Thoracic aorta (tissue), 2 donors: ENCODE measurements at places on chromosomes 16 and 17.

GRCh38 chr16:52976539-52977167, 76.0 kb downstream of the CHD9NB start:
- no peak for DNase-seq

GRCh38 chr17:79651266-79651665, 40.4 kb upstream of the RBFOX3 start:
- no peak for DNase-seq

GRCh38 chr16:48105976-48106375, 49.8 kb downstream of the ABCC12 start:
- no peak for DNase-seq

- DNase-seq: no peak
Measured at GRCh38 chr17:76683011-76683755, 27.6 kb downstream of the MXRA7 start.

GRCh38 chr17:80237386-80237785, 17.2 kb downstream of the SLC26A11 start:
- no peak for DNase-seq

DNA sequence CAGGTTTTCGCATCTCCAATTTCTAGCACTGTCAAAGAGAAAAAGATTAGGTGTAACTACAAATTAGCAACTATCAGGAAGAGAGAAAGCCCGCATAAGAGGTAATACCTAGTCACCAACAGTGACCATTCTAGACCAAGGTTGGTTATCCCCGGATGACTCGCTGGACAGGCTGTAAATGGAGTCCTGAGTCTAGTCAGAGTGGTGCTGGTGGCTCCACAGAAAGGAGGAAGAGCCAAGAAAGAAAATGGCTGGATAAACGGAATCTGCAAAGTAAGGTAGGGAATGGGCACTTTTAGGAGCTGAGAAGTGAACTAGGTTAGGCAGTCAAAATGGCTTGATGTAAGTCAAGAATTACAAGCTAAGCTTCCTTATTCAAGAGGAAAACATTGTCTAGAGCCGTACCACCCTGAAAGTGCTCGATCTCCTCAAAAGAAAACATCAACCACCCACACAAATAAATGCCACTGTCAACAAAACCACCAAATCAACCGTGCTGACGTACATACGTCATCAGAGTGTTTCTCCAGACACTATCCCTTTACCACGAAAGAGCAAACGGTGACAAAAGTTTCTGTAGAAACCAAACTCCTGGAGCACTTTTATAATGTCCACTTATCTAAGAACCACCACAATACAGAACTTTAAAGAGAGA, 2.2 kb downstream of the GSPT1 start:
- DNase-seq: no peak

DNA sequence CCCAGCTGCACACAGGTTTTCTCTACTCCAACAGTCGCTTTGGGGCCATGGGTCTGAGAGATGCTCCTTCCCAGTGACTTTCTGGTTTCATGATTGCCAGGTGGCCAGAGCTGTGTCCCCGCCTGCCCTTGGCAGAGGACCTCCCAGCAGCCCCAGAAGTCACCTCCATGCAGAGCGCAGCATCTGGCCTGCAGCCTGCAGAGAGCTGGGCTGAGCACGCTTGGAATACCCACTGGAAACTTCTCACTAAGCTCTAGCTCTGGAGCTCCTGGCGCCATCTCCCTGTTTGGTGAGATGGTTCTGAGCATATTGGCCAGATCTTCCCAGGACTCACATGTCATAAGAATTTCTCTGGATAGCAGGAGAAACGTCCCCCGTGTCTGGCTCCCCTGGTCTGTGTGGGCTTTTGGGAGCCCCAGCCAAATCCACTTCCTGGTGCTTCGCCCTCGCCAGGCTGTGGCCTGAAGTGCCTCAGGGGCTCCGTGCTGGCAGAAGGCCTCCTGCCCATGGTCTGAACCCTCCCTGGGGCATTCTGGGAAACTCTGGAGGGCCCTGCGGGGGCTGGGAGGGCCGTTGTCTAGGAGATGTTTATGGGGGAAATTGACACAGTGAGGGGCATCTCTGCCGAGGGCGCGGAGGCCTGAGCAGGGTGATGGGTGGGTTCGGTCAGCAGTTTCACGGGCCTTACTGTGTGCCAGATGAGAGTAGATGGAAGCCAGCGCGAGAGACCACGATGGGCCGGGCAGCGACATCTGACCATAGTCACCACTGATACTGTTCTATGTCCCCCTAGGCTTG, 73.2 kb upstream of the CIBAR2 start:
- no peak for DNase-seq

DNA sequence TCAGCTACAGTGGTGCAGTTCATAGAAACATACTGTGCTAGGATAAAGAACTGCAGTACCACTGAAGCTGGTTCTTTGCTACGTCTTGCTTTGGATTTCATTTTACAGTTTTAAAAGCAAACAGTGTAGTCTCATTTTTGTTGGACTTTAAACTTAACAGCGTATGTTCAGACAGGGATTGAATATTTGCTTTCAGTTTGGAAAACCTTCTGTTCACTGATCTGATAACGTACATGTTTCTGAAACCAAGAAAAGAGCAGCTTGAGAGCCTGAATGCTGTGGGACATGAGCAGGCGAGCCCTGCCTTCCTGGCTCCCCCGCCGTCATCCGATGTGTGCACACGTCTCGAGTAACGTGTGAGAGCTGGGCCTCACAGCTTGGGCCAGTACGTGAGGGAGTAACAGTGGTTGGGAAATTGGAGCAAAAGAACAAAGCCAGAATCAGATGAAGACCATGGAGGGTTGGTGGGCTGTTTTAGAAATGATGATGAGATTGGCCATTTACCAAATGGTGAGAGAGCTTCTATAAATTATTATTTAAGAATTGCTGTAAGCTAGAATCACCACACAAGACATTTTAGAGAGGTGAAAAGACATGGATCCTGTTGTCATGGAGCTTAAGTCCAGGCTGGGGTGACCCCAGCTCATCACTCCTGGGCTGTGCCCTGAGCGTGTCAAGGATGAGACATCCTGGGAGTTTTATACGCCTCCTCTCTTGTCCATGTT, 20.8 kb upstream of the CLEC18C start:
- no peak for DNase-seq

- no peak for DNase-seq
Measured at GRCh38 chr16:67216612-67217490, 10.1 kb upstream of the TMEM208 start.

DNA sequence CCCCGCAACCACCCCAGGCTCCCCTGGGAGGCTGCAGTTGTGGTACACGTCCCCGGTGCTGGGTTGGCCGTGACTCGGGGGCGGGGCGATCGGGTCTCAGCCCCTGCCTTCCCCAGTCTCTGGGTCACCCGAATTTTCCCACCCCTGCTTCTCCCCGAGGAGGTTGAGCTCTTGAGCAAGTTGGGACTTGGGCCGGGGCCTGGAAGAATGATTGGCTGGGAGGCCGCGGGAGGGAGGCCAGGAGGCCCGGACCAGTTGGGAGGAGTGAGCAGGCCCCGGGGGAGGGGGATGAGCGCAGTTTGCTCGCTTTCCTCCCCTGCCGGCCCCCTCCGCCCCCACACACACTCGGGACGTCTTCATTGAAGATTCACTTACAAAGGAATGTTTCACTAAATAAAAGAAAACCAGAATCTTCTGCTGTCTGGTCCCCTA, 4.5 kb upstream of the HEXIM1 start:
- peak; percentile 69 for DNase-seq

- DNase-seq: no peak
Measured at GRCh38 chr17:21345236-21345635, 30.9 kb upstream of the KCNJ12 start.

GRCh38 chr16:81437865-81438264, 6.7 kb upstream of the CMIP start:
- no peak for DNase-seq

GRCh38 chr17:38449364-38449763, 21.1 kb downstream of the ARHGAP23 start:
- DNase-seq: no peak

DNA sequence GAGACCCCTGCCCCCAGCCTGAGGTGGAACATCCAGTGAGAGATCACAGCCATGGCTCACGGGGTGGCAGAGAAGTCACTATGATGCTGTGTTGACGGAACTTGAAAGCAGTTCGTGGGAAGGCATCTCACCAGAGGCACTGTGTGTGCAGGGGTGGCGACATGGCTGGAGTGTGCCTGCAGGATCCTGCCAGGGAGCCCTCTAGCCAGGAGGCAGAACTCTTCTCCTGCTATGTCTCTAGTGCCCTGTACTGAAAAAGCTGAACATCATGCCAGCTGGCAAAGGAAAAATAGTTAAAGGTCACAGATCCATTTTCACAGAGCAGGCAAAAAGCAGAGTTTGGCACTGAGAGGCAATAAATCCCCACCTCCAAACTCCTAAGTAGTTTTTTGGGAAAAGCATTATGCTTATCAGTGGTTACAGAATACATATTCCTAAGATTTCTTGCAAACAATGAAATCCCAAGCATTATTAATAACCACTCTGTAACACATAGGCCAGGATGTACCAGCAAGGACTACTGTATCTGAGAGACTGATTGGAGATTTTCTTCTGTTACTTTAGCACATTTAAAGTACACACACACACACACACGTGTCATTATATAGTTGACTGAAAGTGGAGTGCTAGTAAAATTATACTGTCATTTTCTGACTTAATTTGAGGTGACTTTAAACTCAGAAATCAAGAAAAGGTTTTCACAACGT, 36.8 kb downstream of the TNRC6C start:
- no peak for DNase-seq

DNA sequence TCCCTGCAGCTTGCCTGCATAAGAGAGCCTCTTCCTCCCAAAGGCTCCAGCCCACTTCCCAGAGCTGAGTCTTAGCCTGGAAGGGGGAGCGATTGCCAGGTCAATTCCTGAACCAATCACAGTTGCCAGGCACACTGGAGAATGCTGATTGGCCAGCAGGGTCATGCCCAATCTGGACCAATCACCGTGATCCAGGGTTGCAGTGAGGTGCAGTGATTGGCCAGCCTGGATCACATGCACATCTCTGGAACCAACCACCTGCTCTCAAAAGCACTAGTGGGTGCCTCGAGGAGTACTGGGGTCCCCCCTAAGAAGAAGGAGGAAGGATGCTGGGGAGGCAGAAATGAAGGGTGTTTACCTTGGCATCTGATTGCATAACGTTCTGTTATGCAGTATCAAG, 18.4 kb downstream of the NAGPA start:
- DNase-seq: no peak

DNA sequence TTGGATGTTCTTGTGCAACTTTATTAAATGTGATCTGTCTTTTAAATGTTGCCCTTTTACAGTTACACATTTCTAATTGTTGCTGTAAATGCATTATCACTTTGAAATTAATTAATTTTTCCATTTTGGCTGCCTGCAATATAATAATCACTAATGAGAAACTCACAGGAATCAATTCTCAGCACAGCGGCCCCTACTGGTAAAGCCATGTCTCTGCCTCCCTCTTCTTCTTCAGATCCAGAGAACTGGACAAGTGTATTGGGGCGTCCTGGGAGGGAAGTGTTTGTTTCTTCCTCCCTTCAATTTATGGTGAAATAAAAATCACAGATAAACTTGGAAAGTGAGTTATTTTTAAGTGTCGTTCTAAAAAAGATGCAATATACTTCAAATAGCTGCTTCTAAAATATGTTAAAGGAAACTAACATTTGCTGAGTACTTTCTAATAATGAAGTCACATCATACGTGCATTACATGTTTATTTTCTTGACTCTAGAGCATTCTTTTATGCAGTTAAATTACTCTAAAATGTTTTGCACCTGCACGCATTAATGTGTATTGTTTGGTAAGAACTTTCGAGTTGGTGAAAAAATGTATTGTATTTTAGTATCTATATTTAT, 338.0 kb downstream of the WWOX start:
- no peak for DNase-seq

DNA sequence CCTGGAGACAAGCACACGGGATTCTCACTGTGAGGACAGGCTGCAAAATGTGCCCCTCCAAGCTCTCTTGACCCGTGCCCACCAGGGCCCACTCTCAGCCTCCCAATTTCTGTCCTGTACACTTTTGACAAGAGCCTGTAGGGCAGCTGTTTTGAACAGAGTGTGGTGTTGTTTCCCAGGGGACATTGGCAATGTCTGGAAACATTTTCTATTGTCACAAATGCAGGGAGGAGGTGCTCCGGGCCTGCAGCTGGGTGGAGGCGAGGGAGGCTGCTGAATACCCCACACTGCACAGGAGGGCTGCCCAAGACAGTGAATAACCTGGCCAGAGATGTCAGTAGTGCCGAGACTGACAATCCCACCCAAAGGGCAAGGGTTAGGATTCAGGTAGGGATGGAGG, 10.5 kb downstream of the CEP295NL start:
- no peak for DNase-seq

GRCh38 chr17:75685499-75685898, 18.4 kb downstream of the SAP30BP start:
- no peak for DNase-seq

DNA sequence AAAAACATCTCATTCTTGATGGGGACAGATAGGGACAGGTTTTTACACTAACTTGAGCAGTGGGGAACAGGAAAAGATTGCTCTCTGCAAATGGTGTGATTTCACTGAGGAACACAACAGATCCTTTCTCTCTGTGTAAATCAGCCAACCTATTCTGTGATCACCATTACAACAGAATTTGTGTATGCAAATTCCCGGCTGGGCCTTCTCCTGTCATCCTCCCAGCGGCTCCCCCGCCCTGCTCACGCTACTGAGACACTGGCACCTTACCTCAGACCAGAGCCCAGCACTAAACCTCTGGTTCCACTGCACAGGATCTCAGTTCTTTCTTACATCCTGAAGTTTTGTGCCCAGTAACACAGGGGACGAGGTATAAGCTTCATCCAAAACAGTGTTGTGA, 97.0 kb upstream of the FA2H start:
- DNase-seq: no peak

GRCh38 chr16:66923866-66924265, 1.5 kb downstream of the RRAD start:
- DNase-seq: no peak

GRCh38 chr16:53911513-53911912, 207.6 kb downstream of the FTO start:
- DNase-seq: no peak

- DNase-seq: no peak
Measured at GRCh38 chr17:66339561-66339960, 37.1 kb downstream of the PRKCA start.

- DNase-seq: no peak
Measured at GRCh38 chr16:3904875-3905274, 24.4 kb upstream of the CREBBP start.

DNA sequence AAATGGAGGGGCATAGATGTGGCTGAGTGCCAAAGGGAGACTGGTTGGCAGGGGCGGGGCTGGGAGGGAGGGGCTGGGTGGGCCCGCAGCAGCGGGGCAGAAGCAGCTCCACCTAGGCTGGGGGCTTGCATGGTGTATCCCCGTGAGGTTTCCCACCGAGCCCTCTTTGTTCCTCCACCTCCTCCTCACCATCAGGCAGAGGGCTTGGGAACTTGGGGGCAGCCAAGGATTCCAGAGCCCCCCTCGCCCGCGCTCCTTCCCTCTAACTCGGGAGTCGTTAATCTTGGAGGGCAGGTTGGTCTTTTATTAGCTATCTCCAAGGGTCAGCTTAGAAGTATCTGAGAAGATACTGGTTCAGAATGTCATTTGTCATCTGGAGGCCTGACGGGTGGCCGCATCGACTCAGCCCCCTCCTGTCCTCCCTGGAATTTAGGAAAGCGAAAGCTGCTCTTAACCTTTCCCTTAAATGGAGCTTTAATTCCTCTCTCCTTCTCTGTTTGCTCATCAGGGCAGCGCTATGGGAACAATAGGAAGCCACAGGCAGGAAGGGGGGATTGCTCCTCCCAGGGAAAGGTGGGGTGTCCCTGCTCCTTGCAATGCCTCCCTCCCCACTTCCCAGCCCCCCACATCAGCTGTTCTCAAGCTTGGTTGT, 274.3 kb upstream of the XYLT1 start:
- no peak for DNase-seq

GRCh38 chr16:2333772-2334379, 6.7 kb downstream of the ABCA3 start:
- no peak for DNase-seq

- no peak for DNase-seq
Measured at GRCh38 chr16:76309639-76310335, 32.6 kb downstream of the CNTNAP4 start.
